ENCODE measurements at places on chromosomes 3 and 15. TPM values are rescaled to one million over a fixed set of nuclear protein-coding genes. Genes with fewer than 3 reads are reported as not detected.

DNA sequence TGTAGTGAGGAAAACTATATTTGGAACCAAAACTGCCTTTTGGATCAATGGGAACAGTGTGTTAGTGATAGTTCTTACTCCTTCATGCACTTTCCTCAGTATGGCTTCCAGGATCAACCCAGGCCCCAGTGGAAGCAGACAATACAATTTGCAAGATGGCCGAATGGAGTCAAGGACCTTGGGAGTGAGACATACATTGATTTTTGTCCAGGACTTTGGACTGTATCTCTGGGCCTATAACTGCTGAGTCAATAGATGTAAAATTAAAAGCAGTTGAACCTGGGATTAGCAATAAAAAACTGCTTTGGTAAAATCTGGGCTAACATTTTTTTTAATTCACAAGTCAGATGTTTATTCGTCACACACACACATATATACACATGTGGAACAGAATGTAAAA, 1.8 kb downstream of the ARRDC4 start:
- DNase-seq = no peak

DNA sequence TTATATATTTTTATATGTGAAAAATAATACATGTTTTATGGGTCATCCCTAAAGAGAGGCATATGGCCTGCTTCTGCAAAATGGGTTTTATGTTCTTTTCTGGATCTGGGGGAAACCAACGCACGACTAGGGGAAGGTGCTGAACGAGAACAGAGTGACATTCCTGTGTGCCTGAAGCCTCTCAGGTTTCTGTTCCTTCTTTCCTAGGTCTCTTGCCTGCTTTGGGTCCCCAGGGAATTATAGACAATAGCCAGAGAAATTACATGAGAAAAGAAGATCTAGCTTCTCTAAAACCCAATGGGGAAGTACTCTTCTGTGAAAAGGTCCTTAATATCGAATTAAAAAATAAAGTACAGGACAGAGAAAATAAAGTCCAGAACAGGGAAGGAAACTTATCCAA, 66.5 kb downstream of the IGSF11 start:
- DNase-seq = no peak

Gene NAALADL2
- 4.8 TPM for total RNA-seq

Gene GOLGA6L7
- total RNA-seq = not detected

GRCh38 chr3:136414476-136414875, 164.3 kb downstream of the PCCB start:
- DNase-seq = no peak

DNA sequence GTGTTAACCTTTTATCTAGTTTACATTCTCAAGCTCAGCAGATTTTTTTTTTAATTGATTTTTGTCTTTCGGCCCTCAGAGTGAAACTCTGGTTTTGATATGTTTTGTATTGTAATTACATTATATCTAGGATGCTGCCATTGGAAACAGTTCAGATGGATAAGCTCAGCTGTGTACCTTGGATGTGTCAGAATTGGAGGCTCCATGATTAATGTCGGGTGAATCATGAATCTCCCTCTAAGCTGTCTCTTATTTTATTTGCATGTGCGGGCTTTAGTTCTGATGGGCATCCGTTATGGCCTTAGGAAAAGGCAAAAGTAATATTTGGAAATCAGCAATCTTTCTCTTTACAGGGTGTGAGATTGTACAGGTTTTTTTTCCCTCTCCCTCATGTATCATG, 4.2 kb downstream of the PTPRG start:
- peak; percentile 64 for DNase-seq

GRCh38 chr3:126936853-126937425, 46.0 kb upstream of the PLXNA1 start:
- no peak for DNase-seq

- no peak for DNase-seq
Observed at GRCh38 chr15:78762985-78763795, 48.1 kb downstream of the ADAMTS7 start.

DNA sequence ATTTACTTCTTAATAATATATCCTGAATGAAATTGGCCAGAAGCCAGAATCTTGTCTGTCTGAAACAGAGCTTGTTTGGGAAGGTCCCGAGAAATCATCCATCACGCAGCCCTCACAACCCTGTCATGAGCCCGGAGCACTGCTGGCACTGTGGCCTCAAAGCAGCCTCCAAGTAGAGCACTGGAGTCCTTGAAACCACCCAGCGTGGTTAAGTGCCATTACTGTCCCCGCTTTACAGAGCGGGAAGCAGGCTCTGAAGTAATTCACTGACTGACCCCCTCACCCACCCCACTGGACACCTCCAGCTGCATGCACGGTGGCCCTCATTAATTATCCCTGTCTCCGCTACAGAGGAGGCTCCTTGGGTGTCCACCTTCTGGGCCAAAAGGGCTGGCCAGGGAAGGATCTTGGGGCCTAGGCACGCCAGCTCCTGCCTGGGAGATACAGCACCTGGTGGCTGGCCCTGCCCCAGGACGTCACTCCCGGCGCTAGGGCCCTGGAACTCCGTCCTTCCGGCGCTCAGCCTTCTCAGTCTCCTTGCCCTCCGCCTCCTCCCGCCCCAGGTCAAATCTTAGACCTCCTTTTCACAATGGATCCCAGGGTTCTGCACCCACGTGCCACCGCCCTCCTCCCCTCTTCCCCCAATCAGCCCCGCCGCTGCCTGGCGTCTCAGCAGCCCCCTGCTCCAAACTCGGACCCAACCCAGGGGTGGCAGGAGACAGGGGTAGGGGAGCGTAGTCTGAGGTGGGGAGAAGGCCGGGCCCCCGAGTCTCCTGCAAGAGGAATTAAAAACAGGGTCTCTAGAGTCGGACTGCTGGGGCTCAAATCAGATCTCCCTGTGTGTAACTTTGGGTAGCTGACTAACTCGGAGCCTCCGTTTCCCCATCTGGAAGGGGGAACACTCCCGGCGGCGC, 1.1 kb downstream of the TKT start:
- peak; percentile 62 for DNase-seq

Gene ACKR2
- total RNA-seq = 0.11 TPM

DNA sequence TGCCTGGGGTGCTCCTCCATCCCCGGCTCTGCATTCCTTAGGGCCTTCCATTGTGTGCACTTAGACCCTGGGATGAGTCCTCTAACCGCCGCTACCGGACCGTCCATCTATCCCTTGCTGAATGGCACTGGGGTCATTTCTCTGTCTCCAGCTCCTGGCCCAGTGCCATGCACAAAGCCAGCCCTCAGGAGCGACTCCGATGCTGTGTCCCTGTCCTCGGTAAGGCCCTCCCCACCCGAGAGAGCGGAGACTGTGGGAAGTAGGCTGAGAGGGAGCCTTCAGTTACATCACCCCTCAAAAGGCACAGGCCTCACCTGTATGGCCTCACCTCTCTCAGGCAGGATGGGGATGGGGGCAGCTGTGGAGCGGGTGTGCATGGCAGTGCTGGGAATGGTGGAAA, 33.8 kb downstream of the MUC4 start:
- DNase-seq = no peak

- no peak for DNase-seq
Observed at GRCh38 chr3:159662549-159662948, 326.1 kb upstream of the IL12A start.

DNA sequence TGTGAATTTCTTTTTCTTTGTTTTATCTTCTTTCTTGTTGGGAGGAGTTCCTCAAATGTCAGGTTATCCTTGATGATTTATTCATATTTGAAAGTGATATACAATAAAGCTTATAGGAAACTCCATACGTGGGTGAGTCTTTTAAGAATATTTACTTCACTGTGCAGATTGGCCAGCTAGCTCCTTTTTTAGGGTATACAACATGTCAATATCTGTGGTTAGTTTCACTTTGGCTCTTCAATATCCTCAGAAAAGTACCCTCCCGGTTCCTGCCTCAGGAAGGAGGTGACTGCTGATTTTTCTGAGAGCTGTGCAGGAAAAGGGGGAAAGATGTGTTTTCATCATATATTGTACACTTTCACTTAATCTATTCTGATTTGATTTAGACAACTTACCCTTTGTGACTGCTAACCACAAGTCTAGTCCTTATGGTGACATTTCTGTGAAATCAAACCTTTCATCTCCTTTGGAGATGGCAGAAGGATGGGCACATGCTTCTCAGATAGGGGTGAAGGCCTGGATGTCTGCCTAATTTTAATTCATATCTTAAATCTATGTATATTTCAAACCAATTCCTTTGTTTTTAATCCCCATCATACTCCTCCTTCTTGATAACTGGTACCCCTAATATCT, 98.2 kb upstream of the NECTIN3 start:
- no peak for DNase-seq

DNA sequence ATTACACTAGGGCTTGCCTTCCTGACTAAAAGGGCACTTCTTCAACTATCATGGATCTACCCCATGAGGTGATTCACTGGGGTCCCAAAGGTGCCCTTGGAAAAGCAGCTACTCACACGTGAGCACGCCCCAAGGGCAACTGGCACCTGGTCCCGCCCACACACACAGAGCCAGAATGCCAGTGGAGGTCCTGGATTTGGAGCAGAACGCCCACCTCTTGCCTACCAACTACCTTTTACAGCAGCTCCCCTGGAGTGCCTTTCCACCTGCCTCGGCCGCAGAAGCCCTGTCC, 1.8 kb upstream of the CTDSPL start:
- DNase-seq = no peak

Gene ARF4
- total RNA-seq = 275 TPM

DNA sequence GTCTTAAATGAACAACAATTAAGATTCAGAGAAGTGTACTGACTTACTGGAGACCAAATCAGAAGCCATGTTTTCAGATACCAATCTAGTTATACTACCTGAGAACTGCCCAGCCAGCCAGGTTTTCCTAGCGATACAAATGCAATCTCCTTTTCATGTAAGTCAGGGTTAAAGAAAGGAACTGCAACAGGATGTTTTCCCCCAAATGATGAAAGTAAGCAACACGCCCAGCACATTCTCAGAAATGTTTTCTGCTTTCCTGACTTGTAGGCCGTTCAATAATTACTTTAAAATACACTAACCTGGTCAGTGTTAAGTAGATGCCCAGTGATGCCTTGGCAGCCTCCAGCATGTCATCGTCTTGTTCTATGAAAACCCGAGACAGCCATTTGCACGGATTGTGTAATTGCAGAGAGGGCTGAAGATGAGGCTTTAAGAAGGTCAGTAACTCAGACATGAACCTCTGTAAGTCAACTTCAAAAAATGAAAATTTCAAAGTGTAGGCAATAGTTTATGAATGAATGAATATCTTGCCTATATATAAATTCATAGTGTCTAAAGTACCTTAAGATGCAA, 30.3 kb downstream of the LINS1 start:
- no peak for DNase-seq

Gene ANKRD34C
- total RNA-seq = not detected

Gene IGSF11
- not detected for total RNA-seq

DNA sequence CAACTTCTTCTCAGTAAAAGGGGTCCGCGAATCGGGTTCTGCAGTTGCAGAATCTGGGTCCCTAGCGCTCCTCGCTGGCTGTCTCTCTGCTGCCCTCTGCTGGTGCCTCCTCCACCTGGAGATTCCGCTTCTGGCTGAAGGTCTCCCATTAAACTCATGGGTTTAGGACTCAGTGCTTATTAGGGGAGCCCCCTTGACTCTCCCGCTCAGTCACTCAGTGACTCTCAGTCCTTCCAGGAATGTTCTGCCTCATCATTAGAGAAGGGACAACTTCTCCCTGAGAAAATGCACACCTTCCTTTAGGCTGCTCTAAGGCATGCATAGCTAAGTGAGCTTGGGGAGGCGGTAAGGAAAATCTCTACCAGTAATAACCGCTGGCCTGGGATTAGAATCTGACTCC, 7.1 kb downstream of the CPN2 start:
- peak; percentile 28 for DNase-seq

Gene NEK10
- total RNA-seq = 5.7 TPM

Gene CCDC9B
- total RNA-seq = 9.8 TPM

GRCh38 chr15:57890351-57890750, 175.2 kb downstream of the ALDH1A2 start:
- no peak for DNase-seq

DNA sequence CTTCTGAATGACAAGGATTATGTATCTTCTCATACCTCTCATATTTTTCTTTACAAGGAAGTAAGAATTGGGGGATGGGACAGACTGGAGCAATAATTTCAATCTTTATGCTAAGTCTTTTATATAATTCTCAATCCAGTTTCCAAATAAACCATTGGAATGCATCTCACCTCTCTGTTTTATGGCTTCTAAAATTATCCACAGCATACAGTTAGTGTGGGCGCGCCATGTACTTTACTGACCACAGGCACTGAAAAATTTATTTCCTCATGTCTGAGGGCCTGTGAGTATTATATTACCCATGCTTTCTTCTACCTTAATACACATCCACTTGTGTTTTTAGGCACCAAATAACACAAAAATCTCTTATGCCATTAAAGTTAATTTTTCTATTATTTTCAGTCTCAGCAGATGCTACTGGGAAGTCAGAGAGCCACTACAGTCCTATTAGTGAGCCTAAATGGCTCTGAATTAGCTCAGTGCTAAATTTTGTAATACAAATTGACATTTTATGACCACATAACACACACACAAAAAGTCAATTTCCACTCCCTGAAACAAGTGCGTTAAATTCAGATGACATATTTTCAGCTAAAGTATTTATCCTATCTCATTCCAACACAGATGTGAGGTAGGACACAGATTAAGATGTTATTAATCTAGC, 39.3 kb downstream of the SLITRK3 start:
- DNase-seq = no peak

DNA sequence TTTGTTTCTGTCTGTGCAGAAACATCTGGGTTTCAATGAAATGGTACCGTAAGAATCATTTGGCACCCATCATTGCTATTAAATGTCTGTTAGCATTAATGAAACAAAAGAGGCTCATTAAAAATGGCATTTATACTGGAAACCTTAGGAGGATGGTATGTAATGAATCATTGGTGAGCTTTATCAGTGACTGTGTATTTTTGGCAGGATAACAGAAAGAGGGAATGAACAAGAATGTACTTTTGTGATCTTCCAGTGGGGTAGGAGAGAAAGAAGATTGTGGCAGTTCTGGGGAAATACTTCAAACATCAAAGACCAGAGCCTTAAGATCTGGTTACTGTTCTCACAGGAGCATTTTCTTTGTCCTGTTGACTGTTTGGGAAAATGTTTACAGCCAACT, 4.7 kb upstream of the DCBLD2 start:
- DNase-seq = peak; percentile 93

- peak; percentile 74 for DNase-seq
Observed at GRCh38 chr15:51758645-51759044, 7.2 kb downstream of the TMOD2 start.

DNA sequence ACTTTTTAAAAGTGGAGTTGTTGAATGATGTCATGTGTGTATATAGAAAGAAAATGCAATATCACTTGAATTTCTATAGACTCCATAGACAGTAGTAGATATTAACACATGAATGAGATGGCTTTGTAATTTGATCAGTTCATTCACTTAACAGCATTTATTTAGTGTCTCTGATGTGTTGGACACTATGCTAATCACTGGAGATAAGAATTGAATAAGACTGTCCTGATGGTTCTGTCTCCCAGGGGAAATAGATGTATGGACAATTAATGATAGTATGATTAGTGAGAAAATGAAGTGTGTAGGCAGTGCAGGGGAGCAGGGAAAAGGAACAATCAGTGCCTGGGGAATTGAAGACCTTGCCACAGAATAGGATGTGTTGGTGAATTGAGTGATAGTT, 72.9 kb downstream of the RIOX2 start:
- DNase-seq = no peak

Gene RBSN
- 18.7 TPM for total RNA-seq

Gene FAM174B
- total RNA-seq = 14.8 TPM

GRCh38 chr3:159416856-159417255, 571.8 kb upstream of the IL12A start:
- peak; percentile 81 for DNase-seq

GRCh38 chr3:115503394-115503793, 119.9 kb upstream of the GAP43 start:
- no peak for DNase-seq
